ENCODE measurements at places on chromosomes 4 and X.

- no peak for DNase-seq
These were observed 27.6 kb downstream of the HPGD start for GRCh38 chr4:174494726-174495125.

- no peak for DNase-seq
These were observed 206.3 kb downstream of the SHROOM3 start for GRCh38 chr4:76641351-76641750.

DNA sequence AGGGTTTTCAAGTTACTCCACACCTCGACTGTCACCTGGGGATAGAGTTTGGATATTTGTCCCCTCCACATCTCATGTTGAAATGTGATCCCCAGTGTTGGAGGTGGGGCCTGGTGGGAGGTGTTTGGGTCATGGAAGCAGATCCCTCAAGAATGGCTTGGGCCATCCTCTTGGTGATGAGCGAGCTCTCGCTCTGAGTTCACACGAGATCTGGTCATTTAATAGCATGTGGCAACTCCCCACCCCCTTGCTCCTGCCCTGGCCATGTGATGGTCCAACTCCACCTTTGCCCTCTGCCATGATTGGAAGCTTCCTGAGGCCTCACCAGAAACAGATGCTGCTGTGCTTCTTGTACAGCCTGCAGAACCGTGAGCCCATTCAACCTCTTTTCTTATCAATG, 8.3 kb downstream of the CTAG1A start:
- no peak for DNase-seq

DNA sequence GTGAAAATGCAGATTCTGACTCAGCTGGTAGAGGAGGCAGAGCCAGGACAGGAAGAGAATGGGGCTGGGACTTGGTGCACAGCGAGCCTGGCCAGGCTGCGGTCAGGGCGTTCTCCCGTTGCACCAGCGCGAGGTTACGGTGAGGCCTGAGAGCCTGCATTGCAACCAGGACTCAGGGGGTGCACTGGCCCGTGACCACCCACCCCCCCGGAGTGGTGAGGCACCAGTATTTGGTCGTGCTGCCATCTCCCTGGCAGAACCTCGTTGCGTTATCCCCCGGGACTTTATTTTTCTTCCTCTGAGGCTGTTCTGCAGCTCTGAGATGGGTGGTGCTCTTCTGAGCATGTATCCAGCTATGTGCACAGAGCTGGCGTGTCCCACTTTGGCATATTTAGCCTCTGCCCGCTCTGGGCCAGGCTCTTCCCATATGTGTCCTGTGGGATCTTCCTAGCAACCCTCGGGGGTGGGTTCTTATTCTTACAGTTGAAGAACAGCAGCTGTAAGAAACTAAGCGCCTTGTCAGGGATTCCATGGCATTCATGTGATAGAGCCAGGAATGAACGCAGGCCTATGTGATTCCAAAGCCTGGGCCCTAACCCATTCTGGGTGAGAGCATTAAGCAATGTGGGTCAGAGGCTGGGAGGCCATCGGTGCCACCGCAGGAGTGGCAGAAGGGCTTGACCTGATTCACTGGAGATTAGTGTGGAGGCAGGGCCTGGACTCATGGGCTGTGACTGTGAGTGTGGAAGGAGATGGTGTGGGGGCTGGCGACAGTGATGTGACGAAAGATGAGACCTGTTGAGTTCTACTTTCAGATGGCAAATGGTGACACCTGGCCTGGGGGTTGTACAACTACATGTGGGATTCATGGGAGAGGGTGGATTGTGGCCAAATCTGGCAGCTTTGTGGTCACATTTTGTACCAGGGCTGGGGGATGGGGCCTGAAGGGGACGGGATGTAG, 3.1 kb downstream of the TADA2B start:
- no peak for DNase-seq

- DNase-seq, result no peak
These were observed 24.7 kb upstream of the CXCL8 start for GRCh38 chr4:73715659-73716058.

DNA sequence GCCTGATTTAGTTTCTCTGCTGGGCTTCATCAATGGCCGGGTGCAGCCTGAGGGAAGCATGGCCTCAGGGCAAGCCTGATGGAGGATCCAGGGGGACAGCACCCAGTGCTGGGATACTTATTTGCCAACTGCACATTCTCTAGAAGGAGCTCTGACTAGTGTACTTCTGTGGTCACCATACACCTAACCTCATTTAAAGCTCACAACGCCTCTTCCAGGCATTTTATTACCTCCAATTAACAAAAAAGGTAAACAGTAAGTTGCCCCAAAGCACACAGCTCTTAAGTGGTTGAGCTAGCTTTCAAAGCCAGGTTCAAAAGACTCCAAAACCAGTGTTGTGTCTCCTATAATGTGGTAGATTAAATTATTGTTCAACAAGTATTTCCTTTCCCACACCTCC, 26.8 kb upstream of the ATXN3L start:
- DNase-seq, result no peak
